NCI-H2081 (cell line): ENCODE measurements at places on chromosomes 4 and X.
A peak's percentile ranks its signal among the peaks of the same experiment; 100 is the strongest.

GRCh38 chr4:140884431-140885058 lies 128.4 kb upstream of the TBC1D9 start:
- peak; percentile 62 for DNase-seq

GRCh38 chr4:158768555-158769174 lies at the start of gene FNIP2:
Gene FNIP2 (plus strand): TSS chr4:158769026. CDS start chr4:158769213, 187 bp downstream.
- peak; percentile 78 for DNase-seq

GRCh38 chr4:19314116-19314515 lies 937.6 kb upstream of the SLIT2 start:
- no peak for DNase-seq

- DNase-seq = no peak
These were observed 128.0 kb upstream of the SLC4A4 start for GRCh38 chr4:71210823-71211222.

- DNase-seq = no peak
These were observed 5.3 kb upstream of the OPHN1 start for GRCh38 chrX:68438575-68438974.

GRCh38 chr4:68132342-68132741 lies 2.7 kb upstream of the TMPRSS11F start:
- DNase-seq = no peak

GRCh38 chrX:56794404-56795230 lies 65.6 kb downstream of the NBDY start:
- DNase-seq = no peak

GRCh38 chrX:7244405-7244804 lies 96.5 kb upstream of the PUDP start:
- DNase-seq = no peak

- DNase-seq = no peak
These were observed 242.9 kb downstream of the IQCM start for GRCh38 chr4:149572716-149573115.

DNA sequence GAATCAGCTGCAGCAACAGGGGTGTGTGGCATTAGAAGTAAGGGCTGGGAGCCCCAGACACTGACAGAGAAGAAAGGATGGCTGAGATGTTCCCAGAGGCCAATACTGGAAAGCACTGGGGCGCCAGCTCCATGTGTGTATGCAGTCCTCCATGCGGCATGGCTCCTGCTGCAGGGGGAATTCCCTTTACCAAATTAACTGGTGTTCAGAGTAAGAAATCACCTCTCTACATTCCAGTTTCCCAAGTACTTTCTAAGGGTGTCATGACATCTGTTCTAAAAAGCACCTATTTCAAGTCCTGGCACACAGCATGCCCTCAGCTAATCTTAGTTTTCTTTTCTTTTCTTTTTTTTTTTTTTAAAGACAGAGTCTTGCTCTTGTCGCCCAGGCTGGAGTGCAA lies 98.0 kb downstream of the MAML3 start:
- DNase-seq = no peak

GRCh38 chr4:175273995-175274753 lies 356.0 kb downstream of the ADAM29 start:
- no peak for DNase-seq

GRCh38 chrX:9737363-9737762 lies 28.3 kb downstream of the GPR143 start:
- DNase-seq = no peak

GRCh38 chrX:11758400-11759171 lies 549 bp downstream of the MSL3 start:
- DNase-seq = peak; percentile 86

- no peak for DNase-seq
These were observed 814 bp upstream of the LOC101059915 start for GRCh38 chrX:71666240-71667223.

DNA sequence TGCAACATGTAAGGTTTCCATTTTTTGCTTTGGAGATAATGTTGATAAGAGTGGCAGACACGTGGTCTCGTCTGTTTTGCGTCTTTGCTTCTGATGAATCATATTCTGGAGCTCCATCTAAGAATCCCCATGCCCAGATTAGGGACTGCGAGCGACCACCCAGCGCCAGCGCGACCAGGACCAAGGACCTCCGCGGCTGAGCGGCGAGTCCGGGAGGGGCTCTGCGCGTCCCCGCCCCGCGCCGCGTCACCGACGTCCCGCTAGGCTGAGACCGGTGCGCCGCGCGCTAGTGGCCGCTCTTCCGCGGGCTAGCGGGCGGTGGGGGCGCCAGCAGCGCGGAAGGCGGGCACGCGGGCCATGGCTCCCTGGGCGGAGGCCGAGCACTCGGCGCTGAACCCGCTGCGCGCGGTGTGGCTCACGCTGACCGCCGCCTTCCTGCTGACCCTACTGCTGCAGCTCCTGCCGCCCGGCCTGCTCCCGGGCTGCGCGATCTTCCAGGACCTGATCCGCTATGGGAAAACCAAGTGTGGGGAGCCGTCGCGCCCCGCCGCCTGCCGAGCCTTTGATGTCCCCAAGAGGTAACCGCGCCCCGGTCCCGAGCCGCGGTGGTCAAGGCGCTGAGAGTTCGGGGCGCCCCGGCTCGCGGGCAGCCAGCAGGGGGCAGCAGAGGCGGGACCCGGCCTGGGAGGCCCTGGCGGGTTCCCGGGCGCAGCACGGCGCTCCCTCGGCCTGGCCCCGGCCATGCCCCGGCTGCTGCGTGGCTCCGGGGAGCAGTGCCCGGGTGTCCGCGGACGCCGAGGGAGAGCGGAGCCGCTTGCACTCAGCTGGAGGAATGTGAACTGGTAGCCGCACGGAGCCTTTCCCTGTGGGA lies at the start of gene SRD5A3:
Gene SRD5A3, plus strand, starts transcription at position 263 of the 871 bp plus-strand sequence. Its CDS starts 95 bp downstream, at position 358.
- DNase-seq = peak; percentile 87

GRCh38 chr4:15598644-15599043 lies 56.5 kb downstream of the FBXL5 start:
- DNase-seq = no peak

- DNase-seq = no peak
These were observed 743.7 kb downstream of the C4orf33 start for GRCh38 chr4:129839687-129840086.

GRCh38 chr4:85696661-85697060 lies 221.7 kb downstream of the ARHGAP24 start:
- DNase-seq = no peak

- DNase-seq = no peak
These were observed 8.1 kb upstream of the NDST4 start for GRCh38 chr4:115121351-115122043.

- no peak for DNase-seq
These were observed 43.1 kb upstream of the BCOR start for GRCh38 chrX:40140706-40141499.

GRCh38 chrX:150361070-150361776 lies 1.9 kb upstream of the MAMLD1 start:
- no peak for DNase-seq

GRCh38 chrX:84188320-84188834 lies 378 bp upstream of the RPS6KA6 start:
- DNase-seq = peak; percentile 82

GRCh38 chrX:83535417-83536196 lies 27.5 kb downstream of the POU3F4 start:
- DNase-seq = no peak

DNA sequence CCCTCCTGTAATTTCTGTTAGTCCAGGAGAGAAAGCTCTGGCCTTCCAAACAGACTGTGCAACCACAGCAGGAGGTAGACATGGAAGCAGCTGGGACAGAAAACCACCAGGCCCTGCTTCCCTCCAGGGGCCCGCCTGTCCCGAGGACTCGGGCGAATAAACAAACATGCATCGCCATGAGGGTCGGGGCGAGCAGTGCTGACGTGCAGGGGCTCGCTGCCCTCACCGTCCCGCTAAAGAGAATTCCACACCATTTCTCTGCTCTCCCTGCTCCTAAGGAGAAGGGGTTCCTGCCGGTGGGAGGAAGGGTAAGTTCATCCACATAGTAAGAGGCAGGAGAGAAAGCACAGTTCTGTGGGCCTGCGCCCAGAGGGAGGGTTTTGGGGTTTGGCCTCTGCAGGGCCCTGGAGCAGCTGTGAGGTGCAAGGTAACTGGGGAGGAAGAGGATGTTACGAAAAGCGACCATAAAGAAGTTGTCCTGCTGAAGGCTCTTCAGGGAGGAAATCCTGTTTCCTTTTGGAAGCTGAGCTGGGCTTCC lies 54.9 kb downstream of the WFS1 start:
- no peak for DNase-seq

- no peak for DNase-seq
These were observed 147.7 kb upstream of the GRIA3 start for GRCh38 chrX:123036401-123036800.

DNA sequence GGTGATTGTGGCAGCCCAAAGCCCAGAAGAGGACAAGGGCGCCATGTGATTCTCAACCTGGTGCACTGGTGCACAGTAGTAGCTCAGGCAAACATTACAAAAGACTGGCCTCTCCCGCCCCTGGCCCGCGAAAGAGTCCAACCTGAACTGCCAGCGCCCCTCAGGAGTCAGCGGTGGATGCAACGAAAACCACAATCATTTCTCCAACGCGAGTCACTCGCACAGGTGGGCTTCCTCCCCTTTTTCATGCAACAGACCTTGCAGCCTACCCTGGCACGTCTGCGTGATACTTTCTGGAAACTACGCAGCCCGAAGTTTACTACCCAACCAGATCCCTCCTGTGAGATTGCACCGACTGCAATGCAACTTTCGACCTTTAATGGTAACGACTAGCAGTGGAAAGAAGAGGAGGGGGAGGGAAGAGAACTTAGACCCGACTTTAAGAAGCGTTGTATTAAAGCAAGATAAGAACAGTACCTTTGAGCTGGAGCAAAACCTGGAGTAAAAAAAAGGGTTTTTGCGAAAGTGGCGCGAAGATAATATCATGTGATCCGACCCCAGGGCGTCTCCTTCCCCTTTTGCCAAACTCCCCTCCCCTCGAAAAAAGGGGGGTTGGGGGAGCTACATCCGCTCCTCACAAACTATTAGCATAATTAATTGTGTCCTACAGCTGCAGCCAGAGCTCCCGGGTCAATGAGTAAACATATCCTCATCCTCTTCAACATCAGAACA lies 63.3 kb upstream of the CCDC160 start:
- no peak for DNase-seq

DNA sequence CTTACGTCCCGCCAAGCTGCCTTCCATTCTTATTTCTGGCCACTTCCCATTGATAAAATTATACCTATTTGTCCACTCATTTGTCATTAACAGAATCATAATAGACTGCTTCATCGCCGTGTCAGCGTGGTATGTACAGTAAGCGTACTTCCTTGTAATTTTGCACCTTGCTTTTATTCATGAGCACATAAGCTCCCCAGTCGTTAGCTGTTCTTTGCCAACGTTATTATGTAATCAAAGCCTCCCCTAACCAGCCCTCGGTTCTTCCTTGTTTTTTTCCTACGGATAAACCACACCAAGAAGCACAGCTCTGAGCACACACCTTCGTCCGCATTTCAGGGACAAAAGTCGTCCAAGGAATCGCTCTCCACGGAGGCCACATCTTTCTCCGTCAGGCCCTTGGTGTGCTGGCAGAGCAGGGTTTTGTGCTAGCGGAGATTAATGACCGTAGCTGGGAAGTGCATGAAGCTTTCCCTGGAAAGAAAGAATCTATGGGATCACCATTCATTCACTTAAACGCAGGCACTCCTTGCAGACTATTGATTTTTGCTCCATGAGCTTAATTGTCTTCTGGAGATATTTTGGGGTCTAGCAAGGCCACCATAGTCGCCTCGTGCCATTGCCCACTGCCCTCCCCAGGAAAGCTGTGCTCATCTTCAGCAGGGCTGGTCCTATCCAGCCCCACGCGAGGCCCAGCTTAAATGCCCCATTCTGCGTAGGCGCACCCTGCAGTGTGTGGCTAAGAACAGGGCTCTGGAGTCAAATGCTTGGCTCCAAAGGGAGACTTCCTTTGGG lies 200.9 kb upstream of the PSAPL1 start:
- DNase-seq = no peak

GRCh38 chr4:110769578-110769977 lies 146.7 kb upstream of the PITX2 start:
- no peak for DNase-seq

DNA sequence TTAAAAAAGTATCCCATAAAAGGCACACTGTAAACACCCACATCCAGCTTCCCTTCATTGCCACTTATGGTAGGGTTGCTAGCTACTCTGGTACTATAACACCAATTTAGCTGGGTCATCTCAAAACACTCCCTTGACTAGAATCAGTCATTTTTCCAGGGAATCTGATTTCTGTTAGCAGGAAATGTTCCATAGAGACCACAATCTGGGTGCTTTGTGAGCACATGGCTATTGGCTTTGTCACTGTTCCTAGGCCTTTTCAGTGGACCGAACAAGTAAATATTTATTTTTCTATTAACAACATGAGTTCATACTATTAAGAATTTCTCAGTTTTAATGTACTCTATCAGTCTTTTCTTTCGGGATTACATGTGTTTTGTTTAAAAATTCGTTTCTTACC lies 404.7 kb upstream of the GNPDA2 start:
- peak; percentile 27 for DNase-seq

DNA sequence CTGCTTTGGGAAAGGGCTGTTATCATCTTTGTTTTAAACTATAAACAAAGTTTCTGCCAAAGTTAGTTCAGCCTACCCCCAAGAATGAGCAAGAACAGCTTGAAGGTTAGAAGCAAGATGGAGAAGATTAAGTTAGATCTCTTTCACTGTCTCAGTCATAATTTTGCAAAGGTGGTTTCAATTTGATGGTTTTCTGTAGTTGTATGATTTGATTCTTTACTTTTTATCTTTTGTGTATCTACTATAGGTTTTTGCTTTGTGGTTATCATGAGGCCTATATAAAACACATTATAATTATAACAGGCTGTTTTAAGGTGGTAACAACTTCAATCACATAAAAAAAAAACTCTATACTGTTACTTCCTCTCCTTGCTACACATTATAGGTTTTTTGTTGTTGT lies 35.4 kb upstream of the ALG13 start:
- no peak for DNase-seq

GRCh38 chrX:45164021-45164621 lies 36.6 kb downstream of the DIPK2B start:
- no peak for DNase-seq

GRCh38 chrX:103343105-103343504 lies 13.1 kb downstream of the TCEAL7 start:
- DNase-seq = peak; percentile 10

DNA sequence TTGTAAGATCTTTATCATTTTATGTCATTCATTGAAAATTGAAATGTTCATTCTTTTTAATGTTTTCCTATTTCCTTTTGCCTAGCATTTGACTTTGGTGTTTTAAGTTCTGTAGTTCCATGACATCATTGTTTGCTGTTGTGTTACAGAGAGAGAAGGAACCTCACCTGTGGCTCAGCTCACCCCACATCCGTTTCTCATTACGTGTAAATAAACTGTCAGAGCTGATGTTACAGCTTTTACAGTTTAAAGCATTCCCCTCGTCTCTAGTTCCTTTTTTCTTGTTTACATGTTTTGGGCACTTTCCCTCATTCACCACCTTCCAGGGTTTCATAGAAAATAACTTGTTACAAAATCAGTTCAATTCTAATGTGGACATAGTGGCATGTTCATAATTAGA lies 137.2 kb downstream of the FNIP2 start:
- DNase-seq = no peak

GRCh38 chr4:85151371-85151770 lies 184.9 kb upstream of the WDFY3 start:
- DNase-seq = no peak

- peak; percentile 67 for DNase-seq
These were observed 258.3 kb upstream of the GABRA2 start for GRCh38 chr4:46648088-46648744.
